ENCODE measurements at places on chromosomes 2 and 18.

DNA sequence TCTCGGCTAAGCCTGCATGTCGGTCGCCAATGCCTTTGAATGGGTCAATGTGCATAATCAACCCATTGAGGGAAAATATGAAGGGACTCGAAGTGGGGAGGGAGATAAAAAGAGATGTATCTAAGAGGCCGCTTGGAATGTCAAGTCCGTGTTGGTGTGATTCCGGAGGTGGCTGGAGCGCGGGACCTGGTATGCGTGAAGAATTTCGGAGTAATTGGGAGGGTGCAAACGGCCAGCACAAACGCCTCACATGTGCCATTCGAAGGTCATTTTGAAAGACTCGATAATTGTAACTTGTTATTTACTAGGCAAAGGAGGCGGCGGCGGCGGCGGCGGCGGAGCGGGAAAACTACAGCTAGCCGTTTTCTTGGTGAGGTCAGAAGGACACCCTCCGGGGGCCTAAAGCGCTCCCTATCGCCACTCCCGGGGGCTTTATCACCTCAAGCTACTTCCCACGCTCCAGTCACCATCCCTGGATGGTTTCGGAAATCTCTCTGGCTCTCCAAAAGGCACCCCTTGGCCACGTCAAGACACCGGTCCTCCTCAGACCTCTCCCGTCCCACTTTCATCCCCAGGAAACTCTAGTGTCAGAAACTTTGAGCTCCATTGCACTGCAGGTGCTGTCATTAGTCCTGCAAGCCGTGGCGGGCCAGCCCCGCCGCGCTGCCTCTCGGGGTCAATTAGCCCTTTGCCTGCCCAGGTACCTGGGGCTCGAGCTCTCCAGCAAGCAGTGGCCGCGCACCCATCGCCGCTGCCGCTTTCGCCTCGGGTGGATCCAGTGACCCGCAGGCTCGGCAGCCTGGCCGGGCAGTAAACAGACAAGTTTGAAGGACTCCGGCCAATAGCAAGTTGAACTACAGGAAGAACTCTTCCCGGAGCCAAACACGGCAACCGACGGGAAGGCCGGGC is 1.5 kb downstream of the ERBB4 start:
- no peak for DNase-seq

DNA sequence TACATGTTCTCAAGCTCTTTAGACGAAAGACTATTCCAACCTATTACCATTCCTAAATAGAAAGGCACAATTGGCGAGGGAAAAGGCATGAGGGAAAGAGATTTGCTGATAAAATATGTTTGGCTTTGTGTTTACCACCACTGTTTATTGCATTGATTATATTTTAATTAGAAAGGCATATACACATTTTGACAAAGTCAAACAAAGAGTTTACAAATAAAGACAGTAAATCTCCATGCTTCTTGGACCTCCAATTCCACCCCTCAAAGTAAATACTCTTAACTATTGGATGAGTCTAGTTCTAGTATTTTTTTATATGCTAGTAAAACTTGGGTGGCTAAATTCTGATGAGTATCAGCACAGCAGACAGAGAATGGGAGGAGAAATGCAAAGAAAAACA is 521.4 kb downstream of the FBXO15 start:
- no peak for DNase-seq

DNA sequence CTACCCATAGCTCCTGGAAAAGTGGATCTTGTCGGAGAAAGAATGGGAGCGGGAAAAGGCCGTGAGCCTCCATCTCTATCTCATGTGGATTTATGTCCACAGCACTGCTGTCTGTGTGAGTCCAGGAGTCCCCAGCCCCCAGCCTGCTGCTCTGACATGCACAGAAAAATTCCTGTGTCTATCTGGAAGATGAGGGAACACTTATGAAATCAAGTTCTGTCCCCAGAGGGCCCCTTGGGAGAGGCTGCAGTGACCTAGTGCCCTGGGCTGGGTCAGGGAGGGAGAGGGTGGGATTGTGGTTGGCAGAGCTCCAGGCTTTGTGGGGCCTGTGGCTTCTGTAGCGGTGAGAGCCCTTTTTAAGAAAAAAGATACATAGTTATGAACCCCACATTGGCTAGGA is 37.6 kb downstream of the HJURP start:
- no peak for DNase-seq

DNA sequence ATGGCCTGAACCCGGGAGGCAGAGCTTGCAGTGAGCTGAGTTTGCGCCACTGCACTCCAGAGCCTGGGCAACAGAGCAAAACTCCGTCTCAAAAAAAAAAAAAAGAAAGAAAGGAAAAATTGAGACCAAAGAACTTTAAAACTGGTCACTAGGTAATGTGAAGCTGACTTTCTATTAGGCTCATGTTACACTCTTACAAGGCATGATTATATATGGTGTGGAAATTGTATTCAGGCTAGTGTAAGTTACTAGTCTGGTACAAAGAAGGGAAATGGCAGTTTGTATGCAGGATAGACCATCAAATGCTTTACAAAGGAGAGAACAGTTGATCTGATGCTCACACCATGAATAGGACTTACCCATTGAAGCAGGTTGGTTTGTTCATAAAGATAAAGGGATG is 35.4 kb upstream of the ARMC9 start:
- DNase-seq, result no peak

- DNase-seq, result no peak
Measured at GRCh38 chr2:209049608-209050007, 374.2 kb upstream of the MAP2 start.

DNA sequence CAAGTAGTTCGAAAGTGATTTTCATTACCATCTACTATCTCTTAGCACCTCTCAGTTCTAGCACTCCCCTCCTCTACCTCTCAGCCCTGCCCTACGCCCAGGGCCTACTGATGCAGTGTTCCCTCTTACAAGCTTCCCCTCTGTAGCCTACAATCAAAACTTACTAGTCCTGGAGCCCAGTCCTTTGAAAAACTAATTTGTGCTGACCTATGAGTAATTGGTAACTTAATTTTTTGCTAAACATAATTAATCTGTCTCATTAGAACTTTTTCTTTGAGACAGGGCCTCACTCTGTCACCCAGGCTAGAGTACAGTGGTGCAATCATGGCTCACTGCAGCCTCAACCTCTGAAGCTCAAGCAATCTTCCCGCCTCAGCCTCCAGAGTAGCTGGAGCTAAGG is 44.9 kb downstream of the MREG start:
- DNase-seq, result no peak

DNA sequence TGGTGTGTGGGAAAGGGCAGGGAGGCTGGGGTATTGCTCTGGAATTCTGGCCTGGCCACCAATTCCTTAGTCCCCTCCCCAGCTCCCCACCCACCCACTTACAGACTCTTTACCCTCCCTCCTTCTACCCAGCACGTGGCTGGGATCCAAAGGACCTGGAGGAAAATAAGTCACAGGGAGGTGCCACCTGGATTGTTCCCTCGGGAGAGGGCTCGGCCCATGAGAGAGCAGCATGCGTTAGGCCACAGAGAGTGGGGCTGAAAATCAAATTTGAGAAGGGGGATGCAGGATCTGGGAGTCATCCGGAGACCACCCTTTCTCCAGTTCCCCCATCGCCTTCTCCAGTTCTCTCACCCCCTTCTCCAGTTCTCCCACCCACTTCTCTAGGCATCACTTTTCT is 3.0 kb downstream of the ASPRV1 start:
- no peak for DNase-seq

DNA sequence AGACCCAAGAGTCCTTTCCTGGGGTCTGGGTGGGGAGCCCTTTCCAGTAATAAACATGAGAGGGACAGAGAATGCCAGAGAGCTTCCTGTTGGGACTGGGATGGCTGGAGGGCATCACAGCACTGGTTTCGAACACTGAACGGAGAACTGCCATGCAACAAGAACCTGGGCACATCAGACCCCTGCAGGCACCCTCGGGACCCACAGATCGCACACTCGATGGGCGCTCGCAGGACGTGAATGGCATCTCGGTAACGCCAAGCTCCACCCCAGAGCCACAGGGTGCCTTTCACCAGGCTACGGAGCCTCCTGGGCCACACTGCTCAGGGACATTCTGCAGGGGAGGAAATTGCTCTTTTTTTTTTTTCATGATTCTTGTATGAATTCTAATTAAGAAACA is 25.1 kb downstream of the SLC66A2 start:
- DNase-seq, result no peak

DNA sequence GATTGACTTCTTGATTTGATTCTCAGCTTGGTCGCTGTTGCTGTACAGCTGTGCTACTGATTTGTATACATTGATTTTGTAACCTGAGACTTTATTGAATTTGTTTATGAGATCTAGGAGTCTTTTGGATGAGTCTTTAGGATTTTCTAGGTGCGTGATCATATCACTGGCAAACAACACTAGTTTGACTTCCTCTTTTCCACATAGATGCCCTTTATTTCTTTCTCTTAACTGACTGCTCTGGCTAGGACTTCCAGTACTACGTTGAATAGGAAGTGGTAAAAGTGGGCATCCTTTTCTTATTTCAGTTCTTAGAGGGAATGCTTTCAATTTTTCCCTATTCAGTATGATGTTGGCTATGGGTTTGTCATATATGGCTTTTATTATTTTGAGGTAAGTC is 101.3 kb downstream of the OSBPL1A start:
- no peak for DNase-seq

DNA sequence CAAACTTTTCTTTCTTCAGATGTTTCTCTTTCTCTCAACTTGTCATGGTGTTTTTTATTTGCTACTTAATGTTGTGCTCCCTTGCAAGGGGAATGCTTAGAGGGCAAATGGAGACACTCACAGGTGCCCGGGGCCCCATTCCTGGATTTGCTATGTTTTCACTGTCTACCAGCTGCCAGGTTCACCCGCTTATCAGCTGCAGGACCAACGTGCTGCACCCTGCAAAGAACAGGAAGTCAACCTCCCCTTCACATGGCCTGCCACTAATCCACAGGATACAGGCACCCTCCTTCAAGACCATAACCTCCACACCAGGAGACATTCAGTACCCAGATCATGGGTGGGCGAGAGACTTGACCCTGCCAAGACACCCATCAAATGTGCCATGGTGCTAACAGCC is 237.6 kb upstream of the STON1 start:
- peak; percentile 80 for DNase-seq

- DNase-seq, result no peak
Measured at GRCh38 chr2:217479566-217479965, 523.2 kb downstream of the TNS1 start.

GRCh38 chr2:228102949-228103348 is 78.5 kb downstream of the SPHKAP start:
- DNase-seq, result no peak

Data from hematopoietic multipotent progenitor cell treated with erythropoietin and hydrocortisone succinate and interleukin-3 and kit ligand, for 6 days (in vitro differentiated cells).